Myocyte (in vitro differentiated cells): ENCODE measurements at places on chromosomes 2 and 18. TPM values are rescaled to one million over a fixed set of nuclear protein-coding genes. Genes with fewer than 3 reads are reported as not detected.

Gene CRYGD
- total RNA-seq, result not detected in 2 replicates

Gene KCNK3
- 0.62 and 1.1 TPM in 2 replicates for total RNA-seq

DNA sequence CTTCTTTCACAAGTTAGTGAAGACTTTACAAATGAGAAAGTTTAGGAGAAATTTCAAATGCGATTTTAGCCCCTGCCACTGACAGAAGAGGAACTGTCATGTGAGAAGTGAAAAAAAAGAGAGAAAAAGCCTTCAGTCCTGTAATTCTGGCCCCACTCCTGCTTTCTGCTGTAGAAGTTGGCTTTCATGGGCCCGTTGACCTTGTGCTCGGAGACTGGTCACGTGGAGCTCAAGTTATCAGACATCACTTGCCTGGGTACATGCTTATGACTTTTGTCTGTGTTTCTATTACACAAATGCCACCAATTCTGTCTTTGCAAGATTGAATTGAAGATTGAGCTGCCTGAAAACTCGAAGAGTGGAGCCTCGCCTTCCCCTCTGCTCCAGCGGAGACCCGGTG, 749.9 kb downstream of the BCL11A start:
- no peak for DNase-seq

- peak; percentile 96 for DNase-seq
These were observed 231.2 kb upstream of the FOSL2 start for GRCh38 chr2:28161466-28161865.

GRCh38 chr18:3892152-3892551, 442.2 kb downstream of the TGIF1 start:
- no peak for DNase-seq

- DNase-seq, result peak; percentile 49
These were observed 47.1 kb upstream of the SELENOI start for GRCh38 chr2:26298638-26299393.

DNA sequence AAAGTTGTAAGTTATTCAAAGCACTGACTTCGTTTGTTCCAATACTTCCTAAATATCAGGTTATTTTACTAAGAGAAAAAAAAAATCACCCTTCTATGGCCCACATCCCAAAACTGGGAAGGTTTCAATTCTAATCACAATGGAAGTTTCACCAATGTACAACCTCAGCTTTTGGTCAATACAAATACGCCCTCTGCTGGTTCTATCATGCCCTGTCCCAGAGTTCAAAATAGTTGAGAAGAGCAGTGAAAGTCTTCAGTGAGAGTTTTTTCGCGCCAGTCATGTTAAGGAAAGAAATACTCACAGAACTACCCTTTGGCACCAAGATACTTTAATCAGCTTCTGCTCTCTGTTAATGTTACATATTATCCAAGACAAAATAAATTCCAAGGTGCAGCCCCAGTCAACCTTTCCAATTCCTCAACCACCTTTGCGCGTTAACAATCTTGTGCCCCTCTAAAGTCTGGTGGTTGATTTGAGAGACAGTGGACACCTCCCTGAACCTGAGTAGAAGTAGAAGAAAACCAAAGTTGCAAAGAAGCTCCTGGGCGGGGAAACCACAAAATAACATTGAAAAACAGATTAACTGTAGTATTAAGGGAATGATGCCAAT, 59.9 kb downstream of the SUMO1 start:
- DNase-seq, result peak; percentile 79
